ENCODE measurements at places on chromosomes 3 and 15. TPM values are rescaled to one million over a fixed set of nuclear protein-coding genes. Genes with fewer than 3 reads are reported as not detected.
A peak's percentile ranks its signal among the peaks of the same experiment; 100 is the strongest.

IQCB1 gene
- total RNA-seq, result 28.6 TPM

CCDC54 gene
- not detected for total RNA-seq

- DNase-seq, result no peak
Measured at GRCh38 chr3:31839144-31839917, 141.7 kb downstream of the OSBPL10 start.

- no peak for DNase-seq
Measured at GRCh38 chr3:117540597-117540996, 831.0 kb downstream of the TUSC7 start.

DNA sequence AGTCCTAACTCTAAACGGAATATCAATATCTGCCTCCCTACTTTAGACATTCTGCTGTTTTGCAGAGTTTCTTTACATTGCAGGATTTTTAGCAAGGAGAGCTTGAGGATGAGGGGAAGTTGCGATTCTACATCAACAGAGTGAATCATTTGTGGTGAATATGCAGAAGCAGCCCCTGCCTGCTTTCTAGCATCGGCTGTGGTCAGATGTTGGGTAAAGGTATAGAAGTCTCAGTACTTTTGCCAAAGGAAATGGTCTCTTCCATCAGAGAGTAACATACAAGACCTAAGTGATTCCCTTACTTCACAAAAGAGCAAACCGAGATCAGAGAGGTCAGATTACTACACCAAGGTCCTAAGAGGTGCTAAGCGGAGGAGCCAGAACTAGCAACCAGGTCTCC lies 15.2 kb downstream of the ST3GAL6 start:
- DNase-seq, result no peak

DNA sequence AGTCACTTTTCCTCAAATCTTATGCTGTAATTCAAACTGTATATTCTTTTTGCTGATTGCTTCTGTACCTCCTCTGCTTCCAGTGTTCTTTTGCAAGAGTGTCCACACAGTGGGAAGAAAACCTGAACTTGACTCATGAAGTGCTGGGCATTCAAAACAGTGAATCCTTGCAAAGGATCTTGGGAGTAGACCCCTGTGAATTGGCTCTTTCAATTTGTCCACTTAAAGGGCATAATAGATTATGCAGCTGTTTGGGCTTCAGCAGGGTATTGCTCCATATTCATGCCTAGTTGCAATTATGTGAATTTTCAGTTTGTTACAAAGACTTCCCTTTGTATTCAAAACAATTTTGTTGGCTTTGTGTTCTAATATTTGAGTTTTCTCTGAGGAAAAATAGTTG lies 11.4 kb downstream of the ZFAND6 start:
- no peak for DNase-seq

DNA sequence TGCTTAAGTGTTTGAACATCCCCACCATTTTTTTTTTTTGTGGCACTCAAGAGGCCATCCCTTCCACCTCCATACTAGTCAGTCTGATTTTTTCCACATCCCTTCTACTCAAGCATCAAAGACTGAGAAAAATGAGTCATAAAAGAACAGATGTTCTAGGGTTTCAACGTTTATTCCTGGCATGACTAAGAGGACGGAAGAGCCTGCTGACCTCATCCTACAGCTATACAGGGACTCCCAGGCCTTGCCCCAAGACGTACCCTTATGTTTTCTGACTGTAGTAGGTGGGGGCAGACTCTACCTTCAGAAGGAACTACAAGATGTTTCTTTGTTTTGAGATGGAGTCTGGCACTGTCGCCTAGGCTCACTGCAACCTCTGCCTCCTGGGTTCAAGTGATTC lies 3.3 kb upstream of the ITPKA start:
- peak; percentile 80 for DNase-seq

- no peak for DNase-seq
Measured at GRCh38 chr3:133381346-133382109, 18.3 kb upstream of the BFSP2 start.

EPHA6 gene
- not detected for total RNA-seq

ADAMTS17 gene
- 0.50 TPM for total RNA-seq

GRCh38 chr15:34472947-34473346 lies 35.3 kb upstream of the GOLGA8A start:
- DNase-seq, result no peak

ACTL6A gene
- 119 TPM for total RNA-seq

DNA sequence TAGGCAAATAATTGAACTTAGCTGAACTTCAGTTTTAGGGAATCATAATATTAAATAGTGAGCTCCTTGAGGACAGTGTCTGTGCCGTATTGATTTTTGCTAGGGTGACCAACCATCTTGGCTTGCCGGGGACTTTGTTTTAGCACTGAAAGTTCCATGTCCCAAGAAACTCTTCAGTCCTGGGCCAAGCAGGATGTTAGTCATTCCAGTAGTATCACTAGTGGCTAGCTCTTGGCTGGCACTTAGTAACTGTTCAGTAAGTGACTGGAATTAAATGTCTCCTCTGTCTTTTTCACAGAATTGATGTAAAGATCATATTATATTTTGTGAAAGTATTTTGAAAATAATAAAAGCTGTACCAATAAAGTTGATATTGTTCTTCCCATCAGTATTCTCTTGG lies 42.3 kb downstream of the RSRC1 start:
- no peak for DNase-seq

DNA sequence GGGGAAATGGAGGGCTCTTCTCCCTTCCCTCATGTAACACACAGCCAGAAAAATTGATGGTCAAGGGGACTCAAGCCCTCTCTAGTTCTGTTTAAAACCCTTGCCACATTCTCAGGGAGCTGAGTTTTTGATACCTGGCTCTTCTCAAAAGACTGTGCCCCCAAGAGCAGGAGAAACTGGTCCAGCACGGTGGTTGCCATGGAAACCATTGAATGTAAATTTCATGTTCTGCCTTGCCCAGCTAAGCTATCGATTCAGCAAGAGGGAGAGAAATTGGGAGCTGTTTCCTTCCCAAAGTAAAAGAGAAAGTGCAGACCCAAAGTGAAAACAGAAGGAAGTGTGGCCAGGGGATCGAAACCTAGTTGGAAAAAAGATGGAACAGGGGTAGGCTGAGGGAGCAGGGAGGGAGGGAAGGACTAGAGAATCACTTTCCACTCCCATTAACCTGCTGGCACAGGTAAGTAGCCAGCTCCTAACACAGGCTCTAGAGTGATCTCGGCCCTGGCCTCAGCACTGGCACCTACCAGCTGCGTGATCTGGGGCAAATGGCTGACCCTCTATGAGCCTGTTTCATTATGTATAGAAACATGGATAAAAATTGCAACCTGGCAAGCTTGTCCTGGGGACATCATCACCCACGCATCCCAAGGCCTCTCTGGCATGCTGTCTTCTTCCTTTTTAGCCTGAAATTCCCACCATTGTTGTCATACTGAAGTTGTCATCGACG lies 140.9 kb downstream of the TPRA1 start:
- no peak for DNase-seq

EDC3 gene
- total RNA-seq, result 7.6 TPM

DNA sequence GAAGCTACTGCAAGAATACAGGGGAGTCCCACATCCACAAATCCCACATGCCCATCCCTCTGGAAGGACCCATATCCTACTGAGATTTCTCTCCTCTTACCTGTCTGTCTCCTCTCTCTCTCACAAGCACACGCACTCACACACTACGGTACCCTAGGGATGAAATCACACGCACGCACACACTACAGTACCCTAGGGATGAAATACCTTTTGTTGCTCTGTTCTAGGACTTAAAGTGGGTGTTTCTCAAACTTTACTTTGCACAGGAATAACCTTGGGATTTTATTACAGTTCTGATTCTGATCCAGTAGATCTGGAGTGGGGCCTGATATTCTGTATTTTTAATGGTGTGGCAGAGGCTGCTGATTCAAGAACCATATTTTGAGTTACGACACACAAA lies 622.2 kb upstream of the ZNF385D start:
- no peak for DNase-seq

- DNase-seq, result no peak
Measured at GRCh38 chr15:34233614-34234013, 8.8 kb downstream of the EMC4 start.

ANKRD34C gene
- total RNA-seq, result not detected

GRCh38 chr3:38152609-38153008 lies 12.7 kb upstream of the OXSR1 start:
- no peak for DNase-seq

KLHL6 gene
- total RNA-seq, result not detected

- no peak for DNase-seq
Measured at GRCh38 chr3:140006331-140006730, 71.3 kb downstream of the CLSTN2 start.

CACNA2D2 gene
- total RNA-seq, result not detected

C3orf85 gene
- not detected for total RNA-seq

MINAR1 gene
- 0.38 TPM for total RNA-seq

GRCh38 chr3:63232764-63233396 lies 45.2 kb upstream of the SYNPR start:
- no peak for DNase-seq

EOMES gene
- not detected for total RNA-seq

GRCh38 chr3:184289426-184289938 lies 9.6 kb upstream of the PSMD2 start:
- peak; percentile 30 for DNase-seq

GRCh38 chr15:66936109-66936860 lies 129.1 kb upstream of the SMAD3 start:
- no peak for DNase-seq

DNA sequence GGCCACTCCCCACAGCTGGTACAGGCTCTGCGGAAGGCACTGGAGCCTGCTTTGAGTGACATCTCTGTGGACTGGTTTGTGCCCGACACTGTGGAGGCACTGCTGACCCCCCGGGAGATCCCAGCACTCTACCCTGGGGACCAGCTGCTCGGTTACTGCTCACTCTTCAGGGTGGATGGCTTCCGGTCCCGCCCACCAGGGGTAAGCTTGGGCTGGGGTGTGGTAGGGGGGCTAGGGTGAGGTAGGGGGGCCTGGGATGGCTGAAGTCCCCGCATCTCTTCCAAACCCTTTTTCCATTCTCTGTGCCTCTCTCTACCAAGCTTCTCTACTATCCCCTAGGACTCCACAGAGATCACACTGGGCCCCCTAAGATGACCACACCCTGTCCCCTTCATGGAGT lies 7.8 kb downstream of the VWA5B2 start:
- no peak for DNase-seq

DNA sequence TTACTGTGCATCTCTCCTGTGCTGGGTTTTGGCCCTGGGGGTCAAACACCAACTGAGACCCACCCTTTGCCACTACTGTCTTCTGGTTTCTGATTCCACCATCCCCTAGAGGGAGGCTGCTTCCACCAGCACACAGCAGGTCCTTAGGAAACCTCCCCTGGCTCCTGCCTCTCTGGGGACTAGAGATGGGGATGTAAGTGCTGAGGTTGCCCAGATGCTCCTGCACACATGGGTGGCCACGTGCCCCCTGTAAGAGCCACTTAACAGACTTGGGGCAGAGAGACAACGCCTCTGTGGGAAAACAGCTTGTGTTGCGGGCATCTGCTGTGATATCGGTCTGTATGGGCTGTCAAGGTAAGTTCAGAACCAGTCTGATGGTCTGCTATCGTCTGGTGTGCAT lies 83.4 kb downstream of the ATP2B2 start:
- DNase-seq, result no peak

TLR9 gene
- total RNA-seq, result not detected

CYP11A1 gene
- total RNA-seq, result 1.3 TPM

- no peak for DNase-seq
Measured at GRCh38 chr15:91622711-91623342, 230.7 kb upstream of the SLCO3A1 start.

TRPM1 gene
- total RNA-seq, result 0.08 TPM

DNA sequence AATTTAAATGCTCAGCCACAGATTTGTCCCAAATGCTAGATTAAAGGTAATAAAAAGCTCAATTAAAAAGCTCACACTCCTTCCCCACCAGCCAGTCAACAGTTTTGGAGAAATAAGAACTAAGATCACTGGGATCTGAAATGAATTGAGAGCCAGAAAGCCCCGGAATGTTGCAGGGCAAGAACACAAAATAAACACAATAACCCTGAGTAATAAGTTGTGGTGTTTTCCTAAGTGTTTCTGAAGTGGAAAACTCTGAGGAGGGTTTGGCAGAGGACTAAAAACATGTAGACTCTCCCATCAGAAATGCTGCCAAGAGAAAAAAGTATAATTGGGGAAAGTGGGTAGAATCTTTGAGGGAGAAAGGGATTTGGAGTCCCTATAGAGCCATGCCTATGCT lies 127.8 kb downstream of the ABI3BP start:
- DNase-seq, result no peak

DNA sequence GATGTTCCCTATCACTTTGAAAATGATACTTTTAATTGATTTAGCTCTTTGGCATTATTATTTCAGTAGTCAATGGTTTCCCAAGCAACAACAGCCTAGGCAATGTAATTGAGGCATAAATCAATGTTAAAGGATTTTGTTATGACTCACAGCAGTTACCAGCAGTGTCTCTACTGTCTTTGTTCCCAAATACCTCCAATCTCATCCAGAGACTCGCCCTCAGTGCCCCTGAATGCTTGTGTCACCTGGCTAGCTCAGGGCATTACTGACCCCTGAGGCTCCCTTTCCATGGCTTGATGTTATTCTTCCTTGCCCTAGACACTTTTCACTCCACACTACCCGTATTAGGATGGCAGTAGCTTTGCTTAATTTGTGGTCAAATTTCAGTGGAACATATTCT lies 227.2 kb downstream of the SQOR start:
- no peak for DNase-seq

DNA sequence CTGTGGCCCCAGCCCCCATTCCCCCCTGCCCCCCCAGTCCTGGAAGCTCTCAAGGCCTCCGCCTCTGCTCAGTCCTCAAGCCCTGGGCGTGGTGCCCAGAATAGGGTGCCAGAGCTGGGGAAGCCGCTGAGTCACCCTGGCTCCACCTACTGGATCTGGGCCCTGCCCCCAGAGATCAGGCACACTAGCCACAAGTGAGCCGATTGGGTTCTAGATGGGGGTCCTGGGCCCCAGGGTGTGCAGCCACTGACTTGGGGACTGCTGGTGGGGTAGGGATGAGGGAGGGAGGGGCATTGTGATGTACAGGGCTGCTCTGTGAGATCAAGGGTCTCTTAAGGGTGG lies 5.7 kb downstream of the EIF4G1 start:
- peak; percentile 96 for DNase-seq

- no peak for DNase-seq
Measured at GRCh38 chr3:74575857-74576256, 38.6 kb downstream of the CNTN3 start.

DUOXA1 gene
- total RNA-seq, result not detected

SPINK8 gene
- not detected for total RNA-seq

DNA sequence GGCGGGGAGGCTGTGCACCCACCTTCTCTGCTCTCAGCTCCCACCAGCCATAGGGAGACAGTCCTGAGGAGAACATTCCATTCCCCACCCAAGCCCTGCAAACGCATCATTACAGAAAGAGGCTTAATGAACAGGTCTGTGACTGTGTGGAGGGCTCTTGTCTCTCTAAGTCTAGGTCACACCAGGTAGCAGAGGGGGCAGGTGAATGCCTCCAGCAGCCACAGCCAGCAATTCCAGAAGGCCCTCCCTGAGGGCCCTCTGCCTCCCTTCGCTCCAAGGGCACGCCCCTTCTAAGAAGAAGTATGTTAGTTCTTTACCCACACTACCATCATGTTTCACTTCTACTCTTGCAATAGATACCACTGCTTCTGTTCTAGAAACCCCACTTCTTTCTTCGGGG lies 217.5 kb upstream of the BHLHE40 start:
- DNase-seq, result no peak

Measured in SJSA1 (cell line).